ENCODE measurements at places on chromosomes 3 and 15.

DNA sequence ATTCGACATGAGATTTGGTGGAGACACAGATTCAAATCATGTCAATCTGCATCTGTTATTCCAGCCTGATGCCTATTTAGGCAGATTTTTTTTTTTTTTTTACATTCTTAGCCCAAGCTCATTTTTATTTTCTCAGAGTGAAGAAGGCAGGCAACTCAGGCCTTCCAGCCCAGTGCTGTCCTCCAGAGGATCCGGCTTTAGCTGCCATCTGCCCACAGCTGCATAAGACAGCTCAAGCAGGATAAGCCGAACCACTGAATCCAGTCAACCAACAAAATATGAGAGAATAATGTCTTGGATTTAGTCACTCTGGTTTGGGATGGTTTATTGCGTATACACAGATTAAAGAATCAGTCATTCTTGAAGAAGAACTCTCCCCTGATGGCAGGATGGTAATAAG is 19.9 kb upstream of the COLQ start:
- no peak overlapping the region for H3K27ac ChIP-seq
- no peaks in the 10 kb centered on the region for H3K27me3 ChIP-seq
- DNase-seq: no peak
- H3K4me1 ChIP-seq: peaks cover 5% of the 10 kb centered on the region
- no peaks in the 10 kb centered on the region for H3K36me3 ChIP-seq

DNA sequence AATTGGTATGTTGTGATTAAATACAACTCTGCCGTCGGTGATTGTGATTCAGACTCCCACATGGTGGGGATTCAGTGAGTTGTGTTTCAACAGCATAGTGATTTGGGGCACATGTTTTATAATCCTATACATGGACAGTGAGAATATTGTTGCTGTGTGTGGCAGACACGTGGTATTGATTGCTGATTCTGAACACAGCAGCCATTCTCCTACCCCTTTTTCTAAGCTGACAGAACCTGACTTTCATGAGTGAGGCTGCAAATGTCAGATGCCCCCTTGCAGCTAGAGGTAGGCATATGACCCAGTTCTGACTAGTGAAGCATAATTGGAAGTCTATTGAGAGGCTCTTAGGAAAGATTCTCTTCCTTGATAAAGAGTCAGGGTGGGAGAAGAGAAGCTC is 155.0 kb upstream of the STRIT1 start:
- no peaks in the 10 kb centered on the region for H3K27me3 ChIP-seq
- H3K36me3 ChIP-seq: no peaks in the 10 kb centered on the region
- no peaks in the 10 kb centered on the region for H3K4me1 ChIP-seq
- no peak for DNase-seq

DNA sequence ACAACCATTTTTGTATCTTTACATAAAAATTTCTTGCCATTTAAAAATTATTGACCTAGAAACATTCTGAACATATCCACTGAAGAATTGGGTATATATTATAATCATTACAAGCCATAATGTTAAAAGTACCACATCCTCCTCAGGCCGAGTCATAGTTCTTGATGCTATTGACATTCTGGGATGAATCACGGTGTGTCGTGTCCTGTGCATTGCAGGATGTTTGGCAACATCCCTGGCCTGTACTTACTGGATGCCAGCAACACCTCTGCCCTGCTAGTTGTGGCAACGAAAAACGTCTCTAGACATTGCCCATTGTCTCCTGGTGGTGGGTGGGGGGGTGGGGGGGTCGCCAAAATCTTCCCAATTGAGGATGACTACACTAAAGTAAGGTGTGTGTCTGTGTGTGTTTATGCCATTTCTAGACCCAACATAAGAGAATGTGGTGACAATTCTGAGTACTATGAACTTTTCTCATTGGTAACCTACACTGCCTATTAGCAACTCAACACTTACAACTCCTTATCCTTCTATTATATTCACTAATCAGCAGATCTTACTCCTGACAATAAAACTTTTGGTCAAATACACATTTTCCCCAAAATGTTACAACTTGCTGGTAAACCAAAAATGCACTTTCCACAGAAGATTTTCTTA is 471.6 kb downstream of the FOXP1 start:
- DNase-seq: no peak
- H3K27ac ChIP-seq: no peak overlapping the region
- peaks cover 33% of the 10 kb centered on the region for H3K4me1 ChIP-seq

GRCh38 chr3:134351427-134351826 is 22.8 kb downstream of the AMOTL2 start:
- no peak overlapping the region for H3K4me3 ChIP-seq
- no peak for DNase-seq
- H3K27me3 ChIP-seq: no peaks in the 10 kb centered on the region
- H3K36me3 ChIP-seq: peaks cover 9% of the 10 kb centered on the region
- H3K27ac ChIP-seq: peak overlapping the region; percentile 82
- peaks cover 71% of the 10 kb centered on the region for H3K4me1 ChIP-seq

DNA sequence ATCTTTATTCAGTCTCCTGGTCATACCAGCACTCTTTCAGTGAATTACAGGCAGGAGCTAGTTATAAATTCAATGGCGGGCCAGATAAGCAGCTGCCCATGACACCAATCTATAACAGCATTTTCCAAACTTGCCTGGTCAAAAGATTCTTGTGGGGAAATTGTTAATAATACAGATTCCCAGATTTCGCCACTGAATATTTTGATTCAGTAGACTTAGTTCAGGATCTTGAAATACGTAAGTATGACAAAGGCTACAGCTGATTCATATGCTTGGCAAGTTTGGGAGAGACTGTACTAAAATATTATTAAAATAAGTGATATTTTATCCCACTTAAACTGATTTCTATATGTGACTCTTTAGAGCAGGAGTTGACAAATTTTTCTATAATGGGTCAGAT is 119.3 kb downstream of the TMCO5A start:
- H3K36me3 ChIP-seq: no peaks in the 10 kb centered on the region
- no peaks in the 10 kb centered on the region for H3K27me3 ChIP-seq
- no peak for DNase-seq
- H3K4me3 ChIP-seq: no peak overlapping the region
- H3K4me1 ChIP-seq: no peaks in the 10 kb centered on the region
- H3K27ac ChIP-seq: no peak overlapping the region

- no peak for DNase-seq
- no peaks in the 10 kb centered on the region for H3K36me3 ChIP-seq
- no peak overlapping the region for H3K4me3 ChIP-seq
- no peaks in the 10 kb centered on the region for H3K4me1 ChIP-seq
- no peak overlapping the region for H3K27ac ChIP-seq
These were observed 58.5 kb downstream of the CPA3 start for GRCh38 chr3:148923592-148923991.

- H3K4me1 ChIP-seq: peaks cover 9% of the 10 kb centered on the region
- H3K36me3 ChIP-seq: no peaks in the 10 kb centered on the region
- H3K4me3 ChIP-seq: no peak overlapping the region
These were observed 17.3 kb downstream of the CFAP161 start for GRCh38 chr15:81151389-81151788.

GRCh38 chr3:11411956-11412355 is 139.8 kb downstream of the ATG7 start:
- H3K4me3 ChIP-seq: no peak overlapping the region
- no peaks in the 10 kb centered on the region for H3K27me3 ChIP-seq
- no peaks in the 10 kb centered on the region for H3K4me1 ChIP-seq
- H3K27ac ChIP-seq: no peak overlapping the region
- no peak for DNase-seq

GRCh38 chr3:11132861-11133260 is 21.4 kb upstream of the HRH1 start:
- no peak overlapping the region for H3K27ac ChIP-seq
- H3K27me3 ChIP-seq: no peaks in the 10 kb centered on the region
- H3K36me3 ChIP-seq: no peaks in the 10 kb centered on the region
